ENCODE measurements at places on chromosomes 7 and 10.

DNA sequence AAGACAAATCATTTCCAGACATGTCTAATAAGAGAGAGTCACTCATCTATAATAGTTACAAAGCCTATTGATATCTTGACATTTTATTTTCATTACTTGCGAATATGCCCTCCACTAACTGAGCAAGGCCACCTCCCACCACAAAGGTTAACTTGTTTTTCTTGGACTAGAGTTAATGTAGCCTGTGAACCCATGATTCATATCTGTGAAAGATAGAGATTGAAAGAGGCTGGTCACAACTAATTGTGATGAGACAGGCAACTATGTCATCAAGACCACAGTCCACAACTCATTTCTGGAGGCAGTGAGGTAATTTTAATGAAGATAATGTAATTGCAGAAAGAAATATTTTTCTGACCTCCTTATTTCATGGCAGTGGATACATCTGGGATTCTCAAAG is 491.8 kb upstream of the TPK1 start:
- no peak for DNase-seq

GRCh38 chr10:12438919-12439692 is 89.8 kb downstream of the CAMK1D start:
- DNase-seq = no peak

- DNase-seq = no peak
These were observed 3.8 kb downstream of the NUDCD3 start for GRCh38 chr7:44486693-44487092.

GRCh38 chr7:81484261-81484660 is 285.6 kb downstream of the HGF start:
- no peak for DNase-seq

GRCh38 chr10:55426138-55426537 is 625.1 kb upstream of the PCDH15 start:
- no peak for DNase-seq

GRCh38 chr7:50684713-50685075 is 98.0 kb downstream of the GRB10 start:
- no peak for DNase-seq

GRCh38 chr7:25967278-25968204 is 184.5 kb upstream of the NFE2L3 start:
- DNase-seq = no peak

DNA sequence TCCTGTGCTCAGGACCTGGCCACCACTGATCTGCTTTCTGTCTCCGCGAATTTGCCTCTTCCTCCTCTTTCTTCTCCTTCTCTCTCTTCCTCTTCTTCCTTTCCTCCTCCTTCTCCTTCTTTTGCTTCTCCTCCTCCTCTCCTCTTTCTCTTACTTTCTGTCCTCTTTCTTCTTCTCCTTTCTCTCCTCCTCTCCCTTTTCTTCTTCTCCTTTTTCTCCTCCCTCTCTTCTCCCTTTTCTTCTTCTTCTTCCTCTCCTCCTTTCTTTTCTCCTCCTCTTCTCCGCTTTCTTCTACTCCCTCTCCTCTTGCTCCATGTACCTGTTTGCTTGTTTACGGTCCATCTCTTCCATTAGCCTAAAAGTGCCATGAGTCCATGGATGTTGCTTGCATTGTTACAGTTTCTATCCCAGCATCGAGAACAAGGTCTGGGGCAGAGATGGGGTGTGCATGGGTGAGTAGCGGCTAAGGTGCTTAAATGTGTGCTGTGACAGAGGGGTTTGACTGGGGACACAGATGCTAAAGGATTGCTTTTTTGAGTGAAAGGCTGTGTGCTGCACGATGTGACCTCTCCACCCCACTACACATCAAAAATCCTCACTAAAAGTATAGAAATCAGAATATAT is 7.7 kb downstream of the SH2D4B start:
- no peak for DNase-seq

GRCh38 chr10:22609251-22609650 is 105.1 kb downstream of the PIP4K2A start:
- DNase-seq = no peak

GRCh38 chr7:13433946-13434345 is 555.5 kb downstream of the ETV1 start:
- DNase-seq = no peak

DNA sequence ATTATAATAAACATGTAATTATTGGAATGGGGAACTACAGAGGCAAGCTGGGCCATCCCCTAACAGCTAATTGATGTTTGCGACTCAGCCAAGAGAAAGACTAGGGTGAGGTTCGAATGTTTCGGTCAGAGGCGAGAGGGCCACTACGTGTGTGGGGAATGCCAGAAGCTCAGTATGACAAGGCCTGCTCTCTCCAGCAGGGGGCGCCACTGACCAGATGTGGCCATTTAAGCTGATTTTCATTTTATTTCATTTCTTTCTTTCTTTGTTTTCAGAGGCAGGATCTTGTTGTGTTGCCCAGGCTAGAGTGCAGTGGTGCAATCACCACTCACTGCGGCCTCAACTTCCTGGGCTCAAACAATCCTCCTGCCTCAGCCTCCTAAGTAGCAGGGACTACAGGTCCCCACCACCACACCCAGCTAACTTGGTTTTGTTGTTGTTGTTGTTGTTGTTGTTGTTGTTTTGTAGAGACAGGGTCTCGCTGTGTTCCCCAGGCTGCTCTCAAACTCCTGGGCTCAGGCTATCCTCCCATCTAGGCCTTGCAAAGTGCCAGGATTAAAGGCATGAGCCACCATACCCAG is 38.1 kb downstream of the TMEM130 start:
- no peak for DNase-seq

- no peak for DNase-seq
These were observed 141.2 kb upstream of the HDAC9 start for GRCh38 chr7:18354108-18355085.

DNA sequence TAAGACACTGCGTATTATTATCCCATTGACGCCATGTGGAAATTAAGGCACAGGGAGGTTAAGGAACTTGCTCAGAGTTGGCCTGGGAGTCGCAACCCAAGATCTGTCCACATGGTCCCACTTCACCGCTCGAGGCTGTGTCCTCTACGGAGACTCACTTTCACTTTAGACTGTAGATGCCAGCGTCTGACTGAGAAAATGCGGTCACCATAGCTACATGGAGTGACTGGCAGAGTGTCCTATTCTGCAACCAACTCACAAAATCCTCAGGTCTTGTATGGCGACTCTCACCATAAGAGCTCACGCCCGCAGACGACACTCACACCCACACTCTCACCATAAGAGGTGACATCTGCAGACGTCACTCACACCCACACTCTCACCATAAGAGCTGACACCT is 257.9 kb downstream of the PTPRN2 start:
- no peak for DNase-seq

DNA sequence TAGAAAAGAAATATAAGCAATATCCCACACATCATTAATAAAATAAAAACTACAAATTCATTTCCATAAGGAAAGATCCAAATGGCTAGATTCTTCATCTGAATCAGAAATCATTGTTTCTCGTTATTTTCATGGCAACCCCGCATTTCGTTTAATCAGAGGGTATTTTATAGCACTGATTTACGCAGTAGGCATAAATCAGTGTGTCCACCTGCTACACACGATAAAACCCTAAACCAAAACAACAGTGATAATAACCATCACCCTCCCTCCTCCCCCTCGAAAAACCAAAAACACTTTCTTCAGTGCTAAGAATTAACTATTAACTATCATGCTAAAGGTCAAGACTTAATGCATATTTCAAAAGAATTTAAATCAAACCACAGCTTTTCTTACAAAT is 16.5 kb downstream of the FKBP14 start:
- DNase-seq = no peak

- DNase-seq = no peak
These were observed 39.7 kb downstream of the CADPS2 start for GRCh38 chr7:122846591-122846990.

GRCh38 chr7:41882256-41882655 is 179.4 kb upstream of the INHBA start:
- DNase-seq = no peak

DNA sequence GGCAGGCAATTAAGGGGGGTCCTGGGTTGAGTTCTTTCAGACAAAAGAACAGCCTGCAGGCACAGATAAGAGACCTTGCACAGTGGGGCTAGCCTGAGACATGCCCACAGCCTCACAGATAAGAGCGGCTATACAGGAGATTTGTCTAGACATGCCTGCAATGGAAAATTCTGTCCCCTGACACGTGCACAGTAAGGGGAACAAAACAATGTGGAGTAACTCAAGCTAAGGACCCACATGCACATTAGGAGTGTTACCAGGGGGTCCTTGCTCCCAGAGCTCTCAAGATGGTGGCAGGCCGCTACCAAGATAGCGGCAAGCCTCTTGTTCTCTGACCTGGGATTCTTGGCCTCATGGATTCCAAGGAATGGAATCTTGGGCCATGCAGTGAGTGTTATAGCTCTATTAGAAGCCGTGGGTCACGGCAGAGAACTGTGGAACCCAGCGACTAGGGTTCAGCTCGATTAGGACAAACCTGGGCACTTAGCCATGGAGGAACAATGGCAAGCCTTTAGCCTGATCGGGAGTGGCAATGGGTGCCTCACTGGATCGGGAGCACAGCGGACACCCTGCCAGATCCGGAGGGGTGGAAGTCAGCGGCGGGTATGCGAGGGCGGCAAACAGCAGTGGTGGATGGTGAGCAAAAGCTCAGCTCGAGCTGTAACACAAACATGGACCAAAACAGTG is 196.9 kb downstream of the CCSER2 start:
- no peak for DNase-seq

- DNase-seq = no peak
These were observed 75.7 kb downstream of the IGF2BP3 start for GRCh38 chr7:23394488-23395171.

- DNase-seq = no peak
These were observed 23.2 kb upstream of the C1GALT1 start for GRCh38 chr7:7159063-7159658.

GRCh38 chr10:104330168-104331110 is 7.8 kb downstream of the ITPRIP start:
- no peak for DNase-seq

GRCh38 chr10:128596906-128597305 is 470.7 kb upstream of the MKI67 start:
- no peak for DNase-seq

DNA sequence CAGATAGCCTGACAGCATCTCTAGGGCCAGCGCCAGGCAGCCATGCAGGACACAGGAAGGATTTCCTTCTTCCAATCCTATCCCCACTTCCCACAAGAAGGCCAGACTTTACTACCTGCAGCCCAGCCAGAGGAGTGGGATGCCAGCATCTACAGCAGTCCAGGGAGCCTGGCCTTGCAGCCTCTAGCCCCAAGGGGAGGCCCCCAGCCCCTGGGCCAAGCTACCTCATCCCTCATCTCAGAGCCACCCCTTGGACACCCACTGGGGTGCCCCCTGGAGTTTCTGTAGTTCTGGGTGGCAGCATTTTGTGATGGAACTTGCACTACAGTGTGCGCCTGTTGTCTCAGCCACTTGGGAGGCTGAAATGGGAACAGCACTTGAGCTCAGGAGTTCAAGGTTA is 170.8 kb upstream of the PODXL start:
- DNase-seq = no peak

DNA sequence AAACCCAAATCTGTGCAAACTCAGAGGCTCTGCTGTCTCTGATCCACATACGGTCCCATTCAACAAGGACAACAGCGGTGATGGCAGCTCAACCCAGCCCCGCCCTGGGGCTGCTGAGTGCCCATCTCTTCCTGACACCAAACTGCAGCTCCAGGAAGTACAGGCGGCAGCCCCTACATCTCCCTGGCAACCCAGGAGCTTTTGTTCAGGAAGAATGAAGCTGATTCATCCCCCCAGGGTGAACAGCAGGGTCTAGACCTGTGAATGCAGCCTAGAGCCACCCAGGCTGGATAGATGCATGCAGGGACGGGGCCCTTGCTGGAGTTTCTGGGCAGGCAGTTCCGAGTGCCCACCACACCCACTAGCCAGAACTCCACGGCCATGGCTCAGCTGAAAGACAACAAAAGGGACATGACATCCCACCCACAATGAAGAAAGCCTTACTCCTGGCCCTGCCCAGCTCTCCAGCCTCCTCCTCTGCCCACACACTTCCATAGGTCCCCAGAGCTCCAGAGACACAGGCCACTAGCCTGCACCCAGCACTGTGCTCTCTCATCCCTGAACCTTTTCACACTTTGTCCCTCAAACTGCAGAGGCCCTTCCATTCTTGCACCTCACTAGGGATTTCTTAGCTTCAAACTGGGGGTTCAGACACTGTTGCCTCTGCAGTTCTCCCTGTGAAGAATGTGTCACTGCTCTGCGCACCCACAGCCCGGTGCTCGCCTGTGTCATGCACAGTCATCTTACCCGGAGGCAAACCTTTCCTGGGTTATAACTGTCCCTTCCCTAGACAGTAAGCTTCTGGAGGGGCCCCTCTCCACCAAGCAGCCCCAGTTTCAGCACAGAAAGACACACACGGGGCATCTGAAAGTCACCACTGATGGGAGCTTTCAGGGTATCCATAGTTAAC is 99.1 kb downstream of the GRID1 start:
- DNase-seq = peak; percentile 33

GRCh38 chr10:120421250-120421649 is 35.8 kb upstream of the PLPP4 start:
- DNase-seq = no peak

- no peak for DNase-seq
These were observed 258.6 kb downstream of the CXCL12 start for GRCh38 chr10:44126291-44126717.

GRCh38 chr7:34227525-34227924 is 322.2 kb downstream of the BMPER start:
- no peak for DNase-seq

DNA sequence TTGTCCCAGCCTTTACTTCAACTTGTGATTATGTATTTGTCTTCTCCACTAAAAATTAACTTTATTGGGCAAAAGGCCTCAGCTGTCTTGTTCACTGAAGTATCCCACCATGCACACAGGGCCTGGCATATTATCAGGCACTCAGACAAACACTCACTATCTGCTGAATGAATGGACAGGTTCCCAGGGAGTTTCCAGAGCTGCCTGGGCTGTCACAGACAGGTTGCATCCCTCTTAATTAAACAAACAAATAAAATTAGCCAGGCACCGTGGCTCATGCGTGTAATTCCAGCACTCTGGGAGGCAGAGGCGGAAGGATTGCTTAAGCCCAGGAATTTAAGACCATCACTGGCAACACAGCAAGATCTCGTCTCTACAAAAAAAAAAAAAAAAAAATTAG is 1.5 kb upstream of the TSPAN14 start:
- DNase-seq = no peak

DNA sequence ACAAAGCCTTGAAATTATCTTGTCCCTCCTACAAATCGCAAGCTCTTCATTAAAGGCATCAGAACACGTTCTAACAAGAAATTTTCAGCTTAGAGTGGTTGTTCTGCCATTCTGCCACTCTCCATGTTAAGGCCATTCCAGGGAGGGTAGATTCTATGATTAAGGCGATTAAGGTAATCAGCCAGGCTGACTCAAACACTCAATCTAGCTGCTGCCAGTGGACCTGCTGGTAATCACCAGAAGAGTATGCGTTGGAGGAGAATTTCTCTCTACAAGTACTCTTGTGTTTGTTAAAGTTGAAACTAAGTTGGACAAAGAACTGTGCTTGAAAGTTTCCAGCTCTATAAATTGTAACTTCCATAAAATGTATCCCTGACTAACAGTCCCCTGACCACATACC is 149.2 kb upstream of the COL1A2 start:
- no peak for DNase-seq

Data from substantia nigra (tissue), 51 donors.